ENCODE measurements at places on chromosomes 2 and 18.
A peak's percentile ranks its signal among the peaks of the same experiment; 100 is the strongest.

- DNase-seq: peak; percentile 6
These were observed 1029.1 kb upstream of the KLHL29 start for GRCh38 chr2:22355816-22356433.

- no peak for DNase-seq
These were observed 2.4 kb downstream of the ITGA4 start for GRCh38 chr2:181459621-181460021.

DNA sequence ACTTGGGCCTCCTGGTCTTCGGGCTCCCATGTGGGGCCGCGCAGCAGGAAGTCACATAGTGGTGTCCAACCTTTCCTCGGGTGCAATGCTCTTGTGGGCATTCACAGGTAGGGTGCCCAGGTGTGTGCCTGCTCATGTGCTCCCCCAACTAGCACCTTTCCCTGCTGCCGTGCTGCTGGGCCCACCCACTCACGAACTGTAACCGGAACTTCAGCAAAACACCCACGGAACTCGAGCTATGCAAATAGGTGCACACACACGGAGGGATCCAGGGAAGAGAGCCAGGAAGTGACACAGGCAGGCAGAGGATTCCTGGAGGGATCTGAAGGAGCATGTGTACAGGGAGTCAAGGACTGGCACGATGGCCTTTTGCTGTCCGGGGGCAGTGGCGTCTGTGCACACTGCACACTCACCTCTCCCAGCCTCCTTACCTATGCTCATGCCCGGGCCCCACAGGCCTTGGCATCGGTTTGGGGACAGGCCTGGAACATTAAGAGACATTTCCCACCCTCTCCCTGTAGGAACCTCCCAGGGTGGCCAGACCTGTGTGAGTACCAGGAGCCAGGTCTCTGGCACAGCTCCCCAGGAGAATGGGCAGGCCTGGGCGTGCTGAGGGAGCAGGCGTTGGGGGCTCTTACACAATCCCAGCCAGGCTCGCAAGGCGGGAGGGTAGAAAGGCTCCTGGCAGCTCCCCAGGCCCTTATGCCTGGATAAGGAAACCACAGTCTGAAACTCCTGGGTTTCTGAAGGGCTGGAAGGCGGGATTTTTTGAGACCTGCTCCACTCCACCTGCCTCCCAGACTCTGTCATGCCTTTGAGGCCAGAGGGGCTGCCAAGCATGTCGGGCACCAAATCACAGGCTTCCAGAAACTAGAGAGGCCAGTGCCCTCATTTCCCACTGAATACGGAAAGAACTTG, 6.6 kb upstream of the PTMA start:
- no peak for DNase-seq

GRCh38 chr2:70510313-70510712, 43.3 kb downstream of the TGFA start:
- no peak for DNase-seq

DNA sequence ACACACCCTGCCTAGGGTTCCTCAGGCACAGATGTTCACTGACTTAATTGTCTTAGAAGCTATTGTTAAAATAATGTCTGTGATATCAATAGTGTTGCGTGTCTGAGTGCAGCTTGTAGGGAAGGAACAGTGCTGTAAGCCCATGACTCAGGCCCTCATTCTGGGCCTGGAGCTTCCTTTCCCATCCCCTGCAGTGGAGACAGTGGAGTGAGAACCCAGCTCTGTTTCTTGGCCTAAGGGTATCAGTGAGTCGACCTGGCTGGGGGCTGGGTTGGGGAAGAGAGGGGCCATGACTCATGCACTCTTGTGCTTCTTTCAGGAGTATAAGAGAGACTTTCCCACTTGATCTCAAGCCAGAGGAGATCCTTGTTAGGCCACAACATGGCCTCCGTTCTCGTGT, 106.8 kb downstream of the HRH4 start:
- DNase-seq: no peak

DNA sequence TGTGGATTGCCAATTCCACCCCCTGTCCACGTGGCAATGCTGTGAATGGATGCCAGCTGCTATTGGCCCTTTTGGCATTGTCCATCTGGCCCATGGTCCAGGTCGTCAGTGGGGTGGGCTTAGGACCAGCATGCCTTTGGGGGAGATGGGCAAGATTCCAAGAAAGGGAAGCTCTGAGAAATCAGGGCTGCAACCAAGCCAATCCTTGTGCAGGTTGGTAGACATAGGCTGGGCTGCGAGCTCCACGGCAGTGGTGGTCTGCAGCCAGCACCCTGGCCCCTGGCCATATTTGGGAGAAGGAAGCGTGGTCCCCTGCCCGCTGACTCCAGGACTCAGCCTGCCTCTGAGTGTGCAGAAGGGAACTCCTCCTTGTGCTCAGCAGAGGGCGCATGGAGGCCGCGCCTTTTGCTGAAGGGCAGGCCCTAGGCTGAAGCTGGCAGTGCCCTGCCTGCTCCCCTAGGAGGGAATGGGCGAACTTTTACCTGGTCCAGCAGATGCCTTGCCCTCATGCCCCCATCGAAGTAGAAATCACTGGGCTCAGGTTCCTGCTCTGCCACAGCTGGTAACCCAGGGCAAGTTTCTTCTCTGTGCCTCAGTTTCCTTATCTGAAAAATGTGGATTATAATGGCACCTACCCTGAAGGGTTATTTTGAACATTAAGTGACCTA, 5.4 kb downstream of the SPR start:
- DNase-seq: peak; percentile 40

DNA sequence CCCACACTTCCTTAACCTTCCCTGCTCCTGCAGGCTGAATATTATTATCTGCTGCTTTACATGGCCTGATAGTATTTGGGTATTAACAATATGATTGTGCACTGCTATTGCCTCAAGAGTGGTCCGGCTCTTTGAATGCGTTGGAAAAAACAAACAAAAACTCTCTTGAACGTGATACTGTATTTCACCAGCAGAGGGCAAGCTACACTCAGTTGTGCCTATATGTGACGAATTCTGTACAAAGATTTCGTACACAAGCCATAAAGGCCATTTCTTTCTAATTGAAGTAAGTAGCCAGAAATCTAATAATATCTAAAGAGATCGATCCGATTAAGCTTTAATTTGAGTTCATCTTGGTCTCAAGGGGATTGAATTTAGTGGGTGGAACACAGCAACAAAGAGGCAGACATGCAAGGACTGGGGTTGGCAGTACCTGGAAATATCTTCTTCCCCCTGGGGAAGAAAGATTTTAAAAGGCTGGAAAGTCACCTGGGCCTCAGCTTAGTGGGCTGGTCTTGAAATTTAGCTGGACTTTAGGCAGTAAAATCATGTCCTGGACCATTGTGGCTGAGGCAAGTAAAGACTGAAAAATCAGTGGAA, 49.3 kb upstream of the RAB6D start:
- DNase-seq: peak; percentile 6

DNA sequence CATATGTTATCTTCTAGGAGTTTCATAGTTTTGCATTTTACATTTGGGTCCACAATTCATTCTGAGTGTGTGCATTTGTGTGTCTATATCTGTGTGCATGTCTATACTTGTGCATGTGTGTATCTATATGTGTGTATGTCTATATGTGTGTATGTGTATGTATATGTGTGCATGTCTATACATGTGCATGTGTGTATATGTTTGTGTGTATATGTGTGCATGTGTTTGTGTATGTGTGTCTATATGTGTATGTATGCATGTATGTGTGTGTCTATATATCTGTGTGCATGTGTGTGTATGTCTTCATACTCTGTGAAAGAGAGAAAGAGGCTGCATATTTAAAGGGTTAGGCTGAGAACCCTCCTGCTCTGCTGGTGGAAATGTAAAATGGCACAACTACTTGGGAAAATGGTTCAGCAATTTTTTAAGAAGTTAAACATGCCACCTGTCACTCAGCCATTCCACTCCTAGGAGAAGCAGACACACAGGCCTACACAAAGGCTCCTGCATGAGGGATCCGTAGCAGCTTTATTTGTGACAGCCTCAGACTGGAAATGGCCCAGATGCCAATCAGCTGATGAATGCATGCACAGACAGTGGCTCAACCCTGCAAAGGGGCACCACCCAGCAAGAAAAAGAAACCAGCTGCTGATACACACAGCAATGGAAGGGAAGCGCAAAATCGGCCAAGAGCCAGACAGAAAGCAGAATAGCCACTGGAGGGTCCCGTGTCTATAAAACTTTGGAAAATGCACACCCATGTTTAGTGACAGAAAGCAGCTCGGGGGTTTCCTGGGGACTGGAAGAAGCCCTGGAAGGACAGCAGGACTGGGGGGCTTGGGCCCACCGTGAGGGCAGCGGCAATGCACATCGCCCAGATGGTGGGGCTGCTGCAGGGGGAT, 146.8 kb downstream of the SEPTIN10 start:
- DNase-seq: no peak

DNA sequence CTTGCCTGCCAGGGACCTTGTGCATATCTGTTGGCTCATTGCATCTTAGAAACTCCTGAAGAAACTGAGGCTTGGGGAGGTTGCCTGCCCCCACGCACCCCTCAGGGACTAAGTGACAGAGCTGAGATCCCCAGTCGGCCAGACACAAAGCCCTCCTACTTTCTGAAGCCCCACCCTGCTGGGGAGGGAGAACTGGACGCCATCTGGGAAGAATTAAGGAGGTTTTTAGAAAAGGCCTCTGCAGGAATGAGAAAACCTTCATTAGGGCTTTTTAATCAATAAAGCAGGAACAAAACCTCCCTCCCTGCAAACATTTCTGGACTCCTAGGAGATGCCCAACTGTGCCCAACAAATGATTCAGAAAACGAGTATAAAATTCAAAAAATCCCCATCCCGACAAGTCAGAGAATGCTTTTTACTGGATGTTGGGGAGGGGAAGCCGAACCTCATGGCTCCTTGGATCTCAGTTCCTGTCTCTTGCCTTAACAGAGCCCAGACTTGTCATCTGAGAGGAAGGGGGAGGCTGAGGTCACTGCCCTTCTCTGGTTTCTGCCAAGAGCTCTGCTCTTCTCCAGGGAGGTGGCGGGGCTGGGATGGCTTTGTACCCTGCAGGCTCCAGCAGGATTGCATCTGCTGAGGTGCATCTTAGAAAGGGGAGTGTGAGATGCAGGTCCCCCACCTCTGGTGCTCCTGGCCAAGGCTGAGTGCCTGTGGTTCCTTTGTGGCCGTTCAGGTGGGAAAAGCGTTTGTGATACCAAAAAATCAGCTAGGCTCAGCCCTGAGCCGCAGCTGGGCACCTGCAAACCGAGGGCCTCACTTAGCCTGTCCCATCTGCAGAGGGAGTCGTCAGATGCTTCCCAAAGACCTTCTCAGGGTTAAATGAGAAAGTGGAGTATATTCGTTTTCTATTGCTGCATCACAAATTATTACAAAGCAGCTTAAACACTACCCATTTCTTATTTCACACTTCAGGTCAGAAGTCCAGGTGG, 142.4 kb downstream of the ZFP36L2 start:
- no peak for DNase-seq

DNA sequence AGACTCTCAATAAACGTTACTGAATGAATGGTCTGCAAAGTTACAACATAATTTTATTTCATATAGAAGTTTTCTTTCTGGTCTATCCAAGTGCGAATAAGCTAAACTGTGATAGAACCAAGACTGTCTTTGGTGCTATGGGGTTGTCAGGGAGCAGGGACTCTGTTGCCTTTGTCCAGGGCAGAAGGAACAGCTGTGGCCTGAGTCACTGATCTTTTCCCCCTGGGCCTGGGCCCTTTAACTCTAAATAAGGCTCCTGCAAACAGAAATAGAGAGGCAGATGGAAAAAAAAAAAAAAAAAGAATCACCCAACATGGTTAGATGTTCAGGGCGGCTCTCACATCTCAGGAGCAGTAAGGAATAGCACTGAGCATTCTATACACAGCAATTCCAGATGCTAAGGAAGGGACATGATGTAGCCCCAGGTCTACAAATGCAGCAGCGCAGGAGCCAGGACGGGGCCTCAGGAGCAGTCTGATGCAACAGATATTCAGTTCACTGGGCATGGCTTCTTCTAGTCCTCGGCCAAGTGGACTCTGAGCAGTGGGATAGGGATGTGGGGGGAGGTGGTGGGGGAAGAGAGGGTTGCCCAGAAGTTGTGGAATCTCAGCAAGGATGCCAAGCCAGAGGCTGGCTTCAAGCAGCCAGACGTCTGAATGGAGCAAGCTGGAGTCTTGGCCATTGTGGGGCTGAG, 247.1 kb upstream of the SIX2 start:
- no peak for DNase-seq

GRCh38 chr2:11753886-11754699, 7.7 kb downstream of the LPIN1 start:
- DNase-seq: peak; percentile 63

GRCh38 chr2:239368906-239369552, 31.8 kb downstream of the HDAC4 start:
- DNase-seq: no peak

DNA sequence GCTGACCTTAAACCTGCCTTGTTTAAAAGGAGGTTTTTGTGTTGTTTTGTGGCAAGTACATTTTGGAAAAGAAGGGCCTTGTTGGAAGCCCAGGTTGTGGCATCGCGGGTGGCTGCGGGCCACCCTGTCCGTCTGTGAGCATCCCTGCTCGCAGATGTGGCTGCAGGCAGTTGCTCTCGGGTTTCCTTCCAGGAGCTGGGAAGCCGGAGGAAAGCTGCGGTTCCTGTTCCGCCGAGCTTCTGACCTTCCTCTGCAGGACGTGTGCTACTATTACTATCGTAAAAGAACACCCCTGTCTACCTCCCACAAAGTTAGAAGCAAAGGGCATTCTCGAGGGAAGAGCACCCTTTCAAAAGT, 766 bp downstream of the MFF start:
- DNase-seq: no peak

- DNase-seq: no peak
These were observed 215.5 kb upstream of the CYRIA start for GRCh38 chr2:16881122-16881521.

DNA sequence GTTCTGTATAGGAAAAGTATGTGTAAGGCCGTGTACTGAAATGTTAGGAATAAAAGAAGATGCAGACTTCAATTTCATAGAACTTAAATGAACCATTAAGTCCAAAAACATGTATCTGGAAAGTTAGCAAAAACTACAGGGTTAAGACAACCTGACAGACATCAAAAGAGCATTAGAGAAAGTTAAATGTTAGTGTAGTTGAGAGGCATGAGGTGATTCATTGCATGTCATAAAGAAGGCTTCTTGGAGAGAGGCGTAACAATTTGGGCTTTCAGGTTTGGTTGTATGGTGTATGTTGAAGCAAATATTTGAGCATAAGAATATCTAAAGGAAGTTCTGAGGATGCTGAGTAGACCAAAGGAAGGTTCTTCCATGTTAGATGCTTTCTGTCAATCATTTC, 6.3 kb downstream of the EPC2 start:
- DNase-seq: no peak

- no peak for DNase-seq
These were observed 22.2 kb downstream of the INPP5D start for GRCh38 chr2:233082222-233082930.

DNA sequence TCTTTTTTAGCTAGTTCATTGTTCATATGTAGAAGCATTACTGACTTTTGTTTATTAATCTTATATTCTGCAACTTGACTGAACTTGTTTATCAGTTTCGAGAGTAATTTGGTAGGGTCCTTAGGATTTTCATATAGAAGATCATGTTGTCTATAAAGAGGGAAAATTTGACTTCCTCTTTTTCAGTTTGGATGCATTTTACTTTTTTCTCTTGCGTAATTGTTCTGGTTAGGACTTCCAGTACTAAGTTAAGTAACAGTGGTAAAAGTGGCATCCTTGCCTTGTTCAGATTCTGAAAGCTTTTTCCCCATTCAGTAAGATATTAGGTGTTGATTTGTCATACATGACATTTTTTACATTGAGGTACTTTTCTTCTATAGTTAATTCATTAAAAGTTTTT, 726.0 kb downstream of the KCNJ3 start:
- DNase-seq: no peak

All from effector CD4-positive, alpha-beta T cell (primary cell).